ENCODE measurements at places on chromosomes 16 and 17. TPM values are rescaled to one million over a fixed set of nuclear protein-coding genes. Genes with fewer than 3 reads are reported as not detected.

Gene SALL1
- 0.56 TPM for total RNA-seq

Gene RPRML
- 0.99 TPM for total RNA-seq

Gene CMTM2
- not detected for total RNA-seq

Gene IQCK
- total RNA-seq = 10.6 TPM

Gene MFAP4
- not detected for total RNA-seq

Gene KRTAP4-5
- total RNA-seq = not detected

Gene KRT20
- 0.61 TPM for total RNA-seq

Gene TEKT5
- total RNA-seq = not detected

Gene CTRB2
- not detected for total RNA-seq

Gene SAMD14
- 0.37 TPM for total RNA-seq

Gene GAS7
- 0.30 TPM for total RNA-seq

Gene BCAR1
- 121 TPM for total RNA-seq

Gene C16orf74
- 16.1 TPM for total RNA-seq

Gene CCL13
- total RNA-seq = not detected

Gene HSPB9
- not detected for total RNA-seq

Gene TBC1D3
- not detected for total RNA-seq

Gene NEUROD2
- 0.18 TPM for total RNA-seq

All from A549 treated with ZK216348 at 1 μM for 4 hours (cell line).